CD14-positive monocyte (primary cell): ENCODE measurements at places on chromosomes 7 and 10. TPM values are rescaled to one million over a fixed set of nuclear protein-coding genes. Genes with fewer than 3 reads are reported as not detected.

DNA sequence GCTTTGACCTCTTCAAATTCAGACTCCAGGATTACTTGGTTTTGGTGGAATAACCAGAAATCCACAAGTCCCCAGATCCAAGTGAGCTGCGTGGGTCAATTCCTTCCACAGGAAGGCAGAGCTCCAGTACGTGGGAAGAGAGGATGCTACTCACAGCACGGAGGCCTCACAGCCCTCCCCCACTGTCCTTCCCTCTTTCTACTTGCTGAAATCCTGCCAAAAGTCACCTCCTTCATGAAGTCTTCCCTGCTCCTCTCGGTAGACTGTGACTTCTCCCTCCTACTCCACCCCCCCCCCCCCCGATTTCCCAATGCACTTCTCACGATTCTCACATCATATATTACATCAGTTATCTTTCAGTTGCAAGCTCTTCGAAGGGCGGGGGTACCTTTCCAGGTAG lies 12.3 kb downstream of the CAMK2G start:
- H3K4me1 ChIP-seq, result peaks cover 53% of the 10 kb centered on the region
- no peak overlapping the region for H3K4me3 ChIP-seq
- no peaks in the 10 kb centered on the region for H3K27me3 ChIP-seq
- H3K36me3 ChIP-seq, result peaks cover 51% of the 10 kb centered on the region
- H3K27ac ChIP-seq, result peak overlapping the region; percentile 68
- peak; percentile 47 for DNase-seq

DNA sequence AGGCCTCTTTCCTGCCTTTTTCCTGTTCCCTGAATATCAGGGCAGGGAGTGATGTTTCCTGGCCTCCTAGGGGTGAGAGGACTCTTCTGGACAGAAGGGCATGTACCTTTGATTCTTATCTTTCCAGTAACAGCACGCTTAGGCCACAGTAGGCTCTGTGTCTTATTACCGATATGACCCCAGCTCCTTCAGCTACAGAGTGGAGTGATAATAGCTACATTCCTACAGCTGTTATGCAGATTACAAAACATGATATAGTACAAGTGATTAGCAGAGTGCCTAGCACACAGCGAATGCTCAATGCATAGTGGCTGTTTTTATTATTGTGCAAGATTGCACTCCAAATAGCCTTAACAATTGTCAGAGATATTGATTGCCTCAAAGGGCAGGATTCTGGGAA lies 574.2 kb downstream of the CCSER2 start:
- H3K4me1 ChIP-seq, result no peaks in the 10 kb centered on the region
- no peaks in the 10 kb centered on the region for H3K36me3 ChIP-seq
- H3K27ac ChIP-seq, result no peak overlapping the region
- no peak for DNase-seq
- H3K4me3 ChIP-seq, result no peak overlapping the region
- H3K27me3 ChIP-seq, result no peaks in the 10 kb centered on the region

GRCh38 chr7:151757274-151757673 lies 119.6 kb downstream of the PRKAG2 start:
- peak overlapping the region; percentile 75 for H3K27ac ChIP-seq
- DNase-seq, result no peak
- no peaks in the 10 kb centered on the region for H3K36me3 ChIP-seq
- H3K4me1 ChIP-seq, result peaks cover 31% of the 10 kb centered on the region

- H3K4me1 ChIP-seq, result no peaks in the 10 kb centered on the region
- H3K36me3 ChIP-seq, result peaks cover 20% of the 10 kb centered on the region
- no peak overlapping the region for H3K27ac ChIP-seq
- no peak overlapping the region for H3K4me3 ChIP-seq
Observed at GRCh38 chr7:158911734-158912133, 55.4 kb downstream of the DYNC2I1 start.

DNA sequence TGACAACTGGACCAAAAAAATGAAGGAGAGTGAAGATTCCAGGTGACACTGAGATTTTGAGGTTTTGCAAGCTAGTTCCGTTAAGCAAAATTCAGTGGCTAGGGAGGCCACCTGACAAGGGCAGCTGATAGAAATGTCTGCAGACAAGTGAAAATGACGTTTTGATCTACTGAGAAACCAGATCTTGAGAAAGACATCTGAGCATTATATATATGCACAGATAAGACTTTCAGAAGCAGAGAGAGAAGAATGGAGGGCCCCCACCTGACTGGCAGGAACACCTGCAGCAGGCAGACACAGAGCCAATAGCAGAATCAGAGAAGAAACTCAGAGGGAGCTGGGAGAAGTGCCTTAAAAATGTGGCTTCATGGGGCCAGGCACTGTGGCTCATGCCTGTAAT lies 76.1 kb upstream of the LRGUK start:
- H3K36me3 ChIP-seq, result no peaks in the 10 kb centered on the region
- no peak for DNase-seq
- no peaks in the 10 kb centered on the region for H3K27me3 ChIP-seq
- H3K27ac ChIP-seq, result no peak overlapping the region
- no peaks in the 10 kb centered on the region for H3K4me1 ChIP-seq
- no peak overlapping the region for H3K4me3 ChIP-seq

DNA sequence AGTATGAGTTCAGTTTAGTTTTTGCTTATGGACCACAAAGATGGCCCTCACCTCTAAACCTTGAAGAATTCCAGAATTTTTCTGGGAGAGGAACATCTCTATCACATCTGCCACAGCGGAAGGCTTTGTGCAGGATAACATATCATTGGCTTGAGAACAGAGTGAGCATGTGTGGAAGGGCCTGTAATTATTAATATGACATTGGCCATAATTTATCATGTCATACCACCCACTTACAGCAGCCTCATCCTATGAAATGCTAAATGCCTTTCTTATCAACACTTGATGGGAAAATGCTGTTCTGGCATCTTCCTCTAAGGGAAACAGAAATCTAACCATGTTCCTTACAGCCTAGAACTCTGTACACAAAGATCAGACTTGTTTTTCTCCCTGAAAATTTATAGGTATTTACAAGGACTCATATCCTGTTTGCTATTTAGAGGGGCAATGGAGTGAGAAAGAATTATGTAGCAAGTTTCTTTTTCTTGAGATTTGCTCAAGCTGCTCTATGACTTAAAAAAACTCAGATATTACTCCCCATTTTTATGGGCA lies 817.3 kb downstream of the LRMDA start:
- H3K36me3 ChIP-seq, result no peaks in the 10 kb centered on the region
- no peak overlapping the region for H3K4me3 ChIP-seq
- H3K27ac ChIP-seq, result no peak overlapping the region
- no peak for DNase-seq
- H3K27me3 ChIP-seq, result no peaks in the 10 kb centered on the region

SPDYE5 gene
- 0.08 and 0.20 TPM in 2 replicates for polyA plus RNA-seq

GRCh38 chr7:30083334-30083733 lies 51.5 kb upstream of the MTURN start:
- no peaks in the 10 kb centered on the region for H3K4me1 ChIP-seq
- H3K27ac ChIP-seq, result no peak overlapping the region
- H3K4me3 ChIP-seq, result no peak overlapping the region
- no peaks in the 10 kb centered on the region for H3K27me3 ChIP-seq

- no peaks in the 10 kb centered on the region for H3K4me1 ChIP-seq
- H3K36me3 ChIP-seq, result no peaks in the 10 kb centered on the region
- no peak overlapping the region for H3K4me3 ChIP-seq
- DNase-seq, result no peak
- H3K27me3 ChIP-seq, result no peaks in the 10 kb centered on the region
Observed at GRCh38 chr7:86094166-86094669, 549.5 kb upstream of the GRM3 start.

DNA sequence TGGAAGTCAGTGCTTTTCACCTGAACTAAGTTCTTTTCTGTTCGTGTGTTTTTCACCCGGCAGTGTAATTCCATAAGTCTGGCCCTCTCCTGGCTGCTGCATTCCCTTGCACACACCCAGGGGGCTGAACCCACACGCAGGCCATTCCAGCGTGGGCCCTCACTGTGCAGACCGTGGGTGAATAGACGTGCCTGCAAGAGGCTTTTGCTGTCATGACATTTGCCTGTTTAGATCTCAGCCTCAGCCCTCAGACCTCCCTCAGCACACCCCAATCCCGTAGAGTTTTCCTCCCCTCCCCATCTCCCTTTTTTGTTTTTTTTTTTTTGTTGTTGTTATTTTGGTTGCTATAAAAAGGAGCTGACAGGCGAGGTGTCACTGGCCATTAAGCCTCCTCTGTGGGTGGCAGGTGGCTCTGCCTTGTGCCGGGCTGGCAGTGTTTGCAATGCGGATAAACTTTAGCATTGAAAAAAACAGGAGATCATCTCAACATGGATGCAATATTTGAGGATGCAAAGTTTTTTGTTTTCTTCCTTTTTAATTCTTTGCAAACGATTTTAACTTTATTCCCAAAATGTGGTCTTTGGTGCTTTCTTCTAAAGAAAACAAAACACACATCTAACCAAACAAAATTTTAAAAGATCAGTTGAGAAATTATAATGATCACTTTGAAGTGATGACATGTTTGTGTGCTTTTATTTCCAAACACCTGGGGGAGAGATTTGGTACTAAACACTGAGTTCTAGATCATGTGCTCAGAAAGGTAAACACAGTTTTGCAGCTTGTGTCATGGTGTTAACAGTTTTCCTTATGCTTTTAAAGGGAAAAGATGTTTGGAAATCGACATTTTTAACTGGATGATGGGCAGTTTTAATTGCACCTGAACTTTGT lies 58.8 kb downstream of the WDR37 start:
- H3K27ac ChIP-seq, result no peak overlapping the region
- no peaks in the 10 kb centered on the region for H3K4me1 ChIP-seq
- no peak for DNase-seq
- no peak overlapping the region for H3K4me3 ChIP-seq
- no peaks in the 10 kb centered on the region for H3K27me3 ChIP-seq

- H3K4me3 ChIP-seq, result no peak overlapping the region
- H3K36me3 ChIP-seq, result no peaks in the 10 kb centered on the region
- H3K4me1 ChIP-seq, result no peaks in the 10 kb centered on the region
- no peaks in the 10 kb centered on the region for H3K27me3 ChIP-seq
Observed at GRCh38 chr10:31123946-31124345, 92.3 kb upstream of the ZNF438 start.

- no peak overlapping the region for H3K27ac ChIP-seq
- no peak overlapping the region for H3K4me3 ChIP-seq
- no peaks in the 10 kb centered on the region for H3K36me3 ChIP-seq
- DNase-seq, result no peak
Observed at GRCh38 chr10:66917104-66917503, 8.7 kb upstream of the LRRTM3 start.

- no peaks in the 10 kb centered on the region for H3K36me3 ChIP-seq
- no peak for DNase-seq
- H3K27me3 ChIP-seq, result no peaks in the 10 kb centered on the region
- H3K27ac ChIP-seq, result no peak overlapping the region
Observed at GRCh38 chr10:35896001-35896400, 253.9 kb upstream of the FZD8 start.

NPSR1 gene
- polyA plus RNA-seq, result not detected

HOXA3 gene
- polyA plus RNA-seq, result 0.03 TPM in 1 of 2 replicates, not detected in the other

MLXIPL gene
- polyA plus RNA-seq, result 0.15 TPM

DNA sequence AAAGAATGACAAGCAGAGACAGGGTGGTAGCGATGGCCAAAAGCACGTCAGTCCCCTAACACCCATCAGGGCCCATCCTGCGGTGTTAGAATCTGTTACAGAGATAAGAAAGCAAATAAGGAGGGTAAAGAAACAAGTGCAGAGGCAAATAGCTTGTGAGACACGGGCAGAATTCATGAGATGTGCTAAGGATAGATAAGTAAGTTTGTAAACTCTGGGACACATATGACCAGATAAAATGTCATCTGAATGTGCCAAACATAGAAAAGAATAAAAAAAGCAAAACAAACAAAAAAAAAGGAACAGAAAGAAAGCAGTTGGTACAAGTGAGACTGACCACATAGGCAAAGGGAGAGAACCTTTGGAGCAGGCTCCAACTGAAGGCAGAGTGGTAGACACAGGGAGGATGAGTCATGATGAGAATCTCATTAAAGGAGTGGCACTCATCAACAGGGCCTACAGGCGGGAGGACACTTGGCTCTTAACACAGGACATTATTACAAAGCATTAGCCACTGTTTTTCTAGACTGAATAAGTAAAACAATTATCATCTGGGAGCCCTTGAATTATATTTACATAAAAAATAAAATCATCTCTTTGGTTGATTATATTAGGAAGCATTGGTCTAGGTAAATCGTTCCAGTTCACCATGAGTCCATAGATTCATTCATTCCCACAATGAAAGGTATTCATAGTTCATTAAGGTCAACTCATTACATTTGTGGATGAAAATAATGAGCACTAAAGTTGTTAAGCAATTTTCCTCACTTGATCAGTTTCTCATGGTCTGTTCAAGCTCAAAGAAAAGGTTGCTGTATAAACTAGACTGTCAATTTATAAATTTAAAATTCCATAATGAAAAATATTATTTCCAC lies 21.5 kb upstream of the EPHB6 start:
- no peaks in the 10 kb centered on the region for H3K4me1 ChIP-seq
- no peaks in the 10 kb centered on the region for H3K36me3 ChIP-seq
- no peaks in the 10 kb centered on the region for H3K27me3 ChIP-seq
- no peak for DNase-seq
- H3K4me3 ChIP-seq, result no peak overlapping the region
- no peak overlapping the region for H3K27ac ChIP-seq

- H3K4me3 ChIP-seq, result no peak overlapping the region
- no peaks in the 10 kb centered on the region for H3K4me1 ChIP-seq
- H3K27ac ChIP-seq, result no peak overlapping the region
- DNase-seq, result no peak
Observed at GRCh38 chr10:34530778-34531177, 284.3 kb downstream of the PARD3 start.

NAMPT gene
- 63.9 and 358 TPM in 2 replicates for polyA plus RNA-seq

- no peaks in the 10 kb centered on the region for H3K27me3 ChIP-seq
- H3K4me1 ChIP-seq, result peaks cover 53% of the 10 kb centered on the region
- peak overlapping the region; percentile 79 for H3K27ac ChIP-seq
Observed at GRCh38 chr7:142104550-142105527, 6.7 kb upstream of the MGAM2 start.

CDH23 gene
- polyA plus RNA-seq, result 10.5 TPM

- peaks cover 40% of the 10 kb centered on the region for H3K4me1 ChIP-seq
- peaks cover 28% of the 10 kb centered on the region for H3K36me3 ChIP-seq
- H3K27me3 ChIP-seq, result no peaks in the 10 kb centered on the region
- H3K27ac ChIP-seq, result peak overlapping the region; percentile 84
Observed at GRCh38 chr7:150567871-150568301, 696 bp downstream of the GIMAP4 start.

ANK3 gene
- not detected for polyA plus RNA-seq

ARHGEF35 gene
- polyA plus RNA-seq, result 0.64 TPM

DNA sequence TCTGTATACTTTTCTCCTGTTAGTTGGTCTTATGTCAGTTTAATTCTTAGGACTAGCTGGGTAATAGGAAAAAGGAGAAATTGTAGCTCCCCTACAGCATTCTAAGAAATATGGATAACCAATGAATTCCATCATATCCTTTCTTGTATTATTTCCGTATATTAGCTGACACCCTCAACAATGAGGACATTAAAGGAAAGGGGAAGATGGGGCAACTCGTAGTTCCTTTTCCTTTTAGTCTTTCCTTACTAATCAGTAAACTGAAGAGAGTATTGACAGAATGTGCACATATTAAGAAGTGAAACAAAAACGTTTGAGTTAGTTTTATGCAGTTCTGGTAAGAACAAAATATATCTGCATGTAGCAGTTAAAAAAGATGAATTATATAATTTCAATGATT lies 35.1 kb upstream of the C10orf67 start:
- H3K4me3 ChIP-seq, result no peak overlapping the region
- no peaks in the 10 kb centered on the region for H3K36me3 ChIP-seq
- peaks cover 23% of the 10 kb centered on the region for H3K4me1 ChIP-seq
- DNase-seq, result peak; percentile 47

- H3K36me3 ChIP-seq, result peaks cover 2% of the 10 kb centered on the region
- no peak for DNase-seq
- H3K27ac ChIP-seq, result no peak overlapping the region
- peaks cover 16% of the 10 kb centered on the region for H3K4me1 ChIP-seq
- no peaks in the 10 kb centered on the region for H3K27me3 ChIP-seq
Observed at GRCh38 chr10:110566472-110567200, 859 bp upstream of the SMC3 start.
